ENCODE measurements at places on chromosomes 16 and 17.

- DNase-seq: no peak
Observed at GRCh38 chr16:86252596-86252995, 257.7 kb upstream of the FOXF1 start.

- DNase-seq: no peak
Observed at GRCh38 chr16:11004973-11005610, 60.7 kb downstream of the CLEC16A start.

DNA sequence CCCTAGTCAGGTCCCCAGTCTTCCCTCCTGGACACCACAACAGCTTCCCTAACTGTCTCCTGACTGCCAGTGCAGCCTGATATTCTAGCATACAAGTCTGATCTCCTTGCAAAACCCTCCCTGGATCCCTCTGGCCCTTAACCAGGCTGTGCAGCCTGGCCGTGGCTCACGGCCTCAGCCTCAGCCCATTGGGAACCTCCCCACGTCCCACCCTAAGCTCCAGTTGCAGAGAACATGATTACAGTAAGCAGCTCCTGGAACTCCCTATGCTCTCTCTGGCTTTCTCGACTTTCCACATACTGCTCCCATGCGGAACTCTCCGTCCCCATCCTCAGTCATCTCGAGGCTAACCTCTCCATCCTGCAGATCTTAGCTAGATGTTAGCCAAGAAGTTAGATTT is 13.0 kb downstream of the ALOX12B start:
- DNase-seq: no peak

GRCh38 chr17:55210292-55210691 is 54.5 kb upstream of the HLF start:
- no peak for DNase-seq

GRCh38 chr17:3543453-3543852 is 14.2 kb downstream of the TRPV3 start:
- DNase-seq: no peak

DNA sequence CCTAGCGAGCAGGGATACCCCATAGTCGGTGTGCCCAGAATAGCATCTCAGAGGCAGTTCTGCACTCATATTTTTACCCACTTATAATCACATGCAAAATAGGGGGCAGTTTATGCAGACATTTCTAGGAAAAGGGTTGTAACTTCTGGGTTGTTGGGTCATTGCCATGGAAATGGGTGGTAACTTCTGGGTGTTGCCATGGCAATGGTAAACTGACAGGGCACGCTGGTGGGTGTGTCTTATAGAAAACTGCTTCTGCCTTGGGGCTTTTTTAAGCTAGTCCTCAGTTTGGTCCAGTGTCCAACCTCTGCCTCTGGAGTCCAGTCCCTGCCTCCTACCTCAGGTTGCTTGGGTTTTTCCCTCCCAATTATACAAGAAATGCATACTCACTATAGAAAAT is 7.4 kb upstream of the SPAG9 start:
- DNase-seq: no peak

DNA sequence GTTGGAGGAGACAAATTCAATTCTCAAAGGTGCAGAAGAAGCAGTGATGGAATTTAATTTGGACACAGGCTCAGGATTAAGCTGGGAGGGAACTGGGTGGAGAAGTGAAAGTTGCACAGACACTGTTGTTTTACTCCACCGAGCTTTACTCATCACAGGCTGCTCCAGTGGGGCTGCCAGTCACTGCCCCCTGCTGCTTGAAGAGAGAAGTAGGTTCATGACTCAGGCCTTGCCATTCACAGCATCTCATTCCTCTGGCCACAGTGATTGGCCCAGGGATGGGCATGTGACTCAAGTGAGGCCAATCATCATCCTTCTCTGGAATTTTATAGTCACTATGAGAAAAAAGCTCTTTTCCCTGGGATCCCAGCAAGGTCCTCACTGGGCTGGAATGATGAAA is 11.8 kb downstream of the GNAO1 start:
- DNase-seq: no peak

DNA sequence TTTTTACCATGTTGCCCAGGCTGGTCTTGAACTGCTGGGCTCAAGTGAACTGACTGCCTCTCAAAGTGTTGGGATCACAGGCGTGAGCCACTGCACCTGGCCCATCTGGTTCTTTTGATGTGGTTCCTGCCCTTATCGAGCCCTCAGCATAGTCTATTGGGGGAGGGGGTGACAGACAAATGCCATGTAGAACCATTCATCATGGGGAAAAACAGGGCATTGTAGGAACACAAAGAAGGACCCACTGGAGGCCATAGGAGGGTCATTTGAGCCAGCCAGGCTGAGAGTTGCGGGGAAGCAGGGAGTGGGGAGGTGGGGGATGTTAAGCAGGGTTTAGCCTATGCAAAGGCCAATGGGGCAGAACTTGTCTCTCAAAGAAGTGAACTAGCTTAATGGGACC is 11.9 kb downstream of the SEC14L5 start:
- no peak for DNase-seq

GRCh38 chr16:79169239-79169638 is 431.3 kb downstream of the MAF start:
- no peak for DNase-seq

- DNase-seq: no peak
Observed at GRCh38 chr17:27793168-27793905, 7.0 kb downstream of the NOS2 start.

- DNase-seq: no peak
Observed at GRCh38 chr16:49216593-49216992, 65.0 kb downstream of the CBLN1 start.

GRCh38 chr17:70976447-70976846 is 807.1 kb downstream of the KCNJ2 start:
- DNase-seq: no peak

- DNase-seq: no peak
Observed at GRCh38 chr17:21020622-21021021, 22.2 kb downstream of the USP22 start.

All from NCI-H1930 (cell line).